H9 (cell line): ENCODE measurements at places on chromosomes 1 and 21. TPM values are rescaled to one million over a fixed set of nuclear protein-coding genes. Genes with fewer than 3 reads are reported as not detected.

S100A3 gene
- not detected in 2 replicates for total RNA-seq

RPRD2 gene
- total RNA-seq, result 37.9 and 39.0 TPM in 2 replicates

NBPF4 gene
- not detected in 2 replicates for total RNA-seq

URB2 gene
- total RNA-seq, result 51.9 and 53.2 TPM in 2 replicates

DNA sequence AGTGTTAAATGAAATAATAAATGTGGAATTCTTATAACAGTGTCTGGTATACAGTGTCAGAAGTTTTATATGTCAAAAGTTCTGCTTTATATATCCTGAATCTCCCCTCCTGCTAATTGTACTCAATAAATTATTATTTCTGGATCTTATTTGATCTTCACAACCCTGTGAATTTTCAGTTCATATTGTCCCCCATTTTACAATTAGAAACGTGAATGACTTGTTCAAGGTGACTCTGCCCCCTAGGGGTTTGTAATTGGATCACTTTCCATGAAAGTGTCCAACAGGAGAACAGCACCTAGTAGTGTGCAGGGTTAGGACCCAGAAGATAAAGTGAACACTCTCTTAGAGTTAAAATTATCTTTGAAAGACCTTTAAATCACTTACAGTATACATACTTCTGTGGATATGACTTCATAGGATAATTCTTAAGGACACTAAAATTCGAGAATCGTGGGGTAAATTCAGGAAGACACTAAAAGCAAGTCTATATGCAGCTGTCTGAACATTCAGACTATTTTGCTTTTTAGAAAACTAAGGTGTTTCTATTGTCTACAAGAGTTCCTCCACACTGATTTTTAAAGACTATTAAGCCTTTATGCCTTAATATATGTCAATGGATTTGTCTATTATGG lies 4.5 kb upstream of the DDR2 start:
- no peak for DNase-seq

- no peak for DNase-seq
Observed at GRCh38 chr1:233094691-233095090, 144.3 kb downstream of the NTPCR start.

IFFO2 gene
- total RNA-seq, result 3.6 and 6.1 TPM in 2 replicates

C4BPA gene
- not detected in 2 replicates for total RNA-seq

DNA sequence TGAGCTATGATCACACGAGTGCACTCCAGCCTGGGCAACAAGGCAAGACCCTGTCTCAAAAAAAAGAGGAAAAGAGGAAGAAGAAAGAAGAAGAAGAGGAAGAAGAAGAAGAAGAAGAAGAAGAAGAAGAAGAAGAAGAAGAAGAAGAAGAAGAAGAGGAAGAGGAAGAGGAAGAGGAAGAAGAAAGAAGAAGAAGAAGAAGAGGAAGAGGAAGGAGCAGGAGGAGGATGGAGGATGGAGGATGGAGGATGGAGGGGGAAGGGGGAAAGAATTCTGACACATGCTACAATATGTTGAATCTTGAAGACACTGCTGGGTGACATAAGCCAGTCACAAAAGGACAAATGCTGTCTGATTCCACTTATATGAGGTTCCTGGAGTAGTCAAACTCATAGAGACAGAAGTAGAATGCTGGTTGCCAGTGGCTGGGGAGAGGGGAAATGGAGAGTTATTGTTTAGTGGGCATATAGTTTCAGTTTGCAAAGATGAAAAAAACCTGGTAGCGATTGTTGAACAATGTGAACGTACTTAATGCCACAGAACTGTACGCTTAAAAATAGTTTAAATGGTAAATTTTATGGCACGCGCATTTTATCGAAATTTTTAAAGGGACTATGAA lies 47.3 kb upstream of the COA6 start:
- DNase-seq, result no peak

DNA sequence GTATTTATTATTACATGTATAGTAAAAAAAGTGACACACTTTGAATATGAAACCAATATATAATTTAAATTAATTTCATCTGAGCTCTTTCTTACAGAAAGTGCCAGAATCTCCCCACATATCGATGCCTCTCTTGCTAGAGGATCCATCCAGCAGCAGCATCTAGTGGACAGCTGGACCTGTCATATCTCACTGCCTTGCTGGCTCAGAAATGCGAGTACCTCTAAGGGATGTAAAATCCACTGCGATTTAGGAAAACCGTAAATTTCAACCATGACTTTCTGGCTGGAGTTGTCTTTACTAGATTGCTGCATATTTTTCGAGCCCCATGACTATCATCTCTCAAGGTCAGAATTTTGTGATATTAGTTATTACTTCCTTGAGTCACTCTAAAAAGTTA lies 333.8 kb downstream of the NEGR1 start:
- no peak for DNase-seq

DNA sequence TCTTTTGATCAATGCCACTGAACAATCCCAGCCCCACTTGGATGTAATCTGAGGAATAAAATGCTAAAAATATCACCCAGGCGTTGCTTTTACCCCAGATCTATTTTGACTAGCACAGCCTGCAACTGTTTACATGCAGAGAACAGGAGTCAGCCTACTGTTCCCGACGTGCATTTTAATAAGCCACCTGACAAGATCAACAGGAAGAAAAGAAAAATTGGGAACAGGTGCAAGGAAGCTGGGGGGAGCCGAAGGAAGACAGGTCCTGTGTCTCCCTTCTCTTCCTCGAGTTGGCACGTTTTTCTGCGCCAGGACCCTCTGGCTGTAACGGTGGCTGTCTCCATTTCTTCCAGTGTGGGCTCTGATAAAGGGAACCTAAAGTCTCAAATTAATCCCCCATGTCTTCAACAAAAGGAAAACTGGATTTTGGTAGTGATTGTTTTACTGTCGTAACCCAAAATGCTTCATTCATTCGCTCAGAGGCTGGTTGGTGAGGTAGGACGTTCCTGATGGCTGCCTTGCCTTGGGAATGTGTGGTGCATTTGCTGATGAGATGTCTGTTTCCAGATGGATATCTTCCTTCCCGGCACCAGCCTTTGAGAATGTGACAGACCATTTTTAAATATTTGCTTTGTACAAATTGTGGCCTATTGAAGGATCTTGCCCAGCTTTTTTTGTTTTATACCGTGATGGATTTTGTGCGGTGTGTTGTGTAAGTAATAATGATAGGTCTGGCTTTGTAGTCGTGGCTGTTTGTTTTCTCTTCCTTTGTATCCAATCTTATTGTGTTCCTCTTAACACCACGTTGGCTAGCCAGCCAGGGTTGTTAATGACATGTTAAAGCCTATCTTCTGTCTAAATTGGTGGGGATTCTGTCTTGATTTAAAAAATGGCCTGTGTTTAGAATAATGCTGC lies 117.5 kb downstream of the C1orf21 start:
- no peak for DNase-seq

GRCh38 chr1:15693371-15693770 lies 9.3 kb downstream of the PLEKHM2 start:
- no peak for DNase-seq

DNA sequence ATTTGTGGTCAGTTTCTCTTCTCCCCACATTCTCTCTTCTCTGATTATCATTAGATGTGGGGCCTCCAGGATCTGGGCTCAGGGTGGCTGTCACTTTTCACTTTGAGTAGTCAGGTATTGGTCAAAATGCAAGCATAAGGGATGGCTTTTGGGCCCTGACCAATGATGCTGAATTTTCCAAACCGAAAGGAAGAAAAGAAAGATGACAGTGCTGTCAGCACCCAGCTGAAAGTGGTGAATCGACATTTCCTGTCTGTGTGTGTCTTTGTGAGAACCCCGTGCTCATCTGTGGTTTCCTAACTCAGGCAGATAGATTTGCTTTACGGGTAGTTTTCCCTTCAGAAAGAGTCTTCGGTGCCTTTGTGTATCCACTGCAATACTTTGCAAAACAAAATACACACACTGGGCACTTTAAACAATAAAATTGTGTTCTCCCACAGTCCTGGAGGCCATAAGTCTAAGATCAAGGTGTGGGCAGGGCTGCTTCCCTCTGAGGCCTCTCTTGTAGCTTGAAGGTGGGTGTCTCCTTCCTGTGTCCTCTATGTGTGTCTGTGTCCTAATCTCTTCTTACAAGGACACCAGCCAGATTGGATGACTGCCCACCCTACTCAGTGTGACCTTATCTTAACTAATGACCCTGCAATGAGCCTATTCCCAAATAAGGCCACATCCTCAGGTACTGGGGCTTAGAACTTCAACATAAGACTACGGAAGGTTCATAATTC lies 274.8 kb upstream of the AJAP1 start:
- no peak for DNase-seq

- DNase-seq, result no peak
Observed at GRCh38 chr1:219347921-219348391, 174.3 kb downstream of the LYPLAL1 start.

EPHX1 gene
- total RNA-seq, result 40.6 and 41.0 TPM in 2 replicates

- DNase-seq, result no peak
Observed at GRCh38 chr1:76264642-76265041, 190.1 kb downstream of the ST6GALNAC3 start.

- no peak for DNase-seq
Observed at GRCh38 chr1:37776946-37777516, 12.1 kb upstream of the EPHA10 start.

EEIG2 gene
- 16.9 and 17.0 TPM in 2 replicates for total RNA-seq

IL19 gene
- total RNA-seq, result not detected in 2 replicates

- no peak for DNase-seq
Observed at GRCh38 chr1:52667290-52667689, 30.9 kb downstream of the COA7 start.

DNA sequence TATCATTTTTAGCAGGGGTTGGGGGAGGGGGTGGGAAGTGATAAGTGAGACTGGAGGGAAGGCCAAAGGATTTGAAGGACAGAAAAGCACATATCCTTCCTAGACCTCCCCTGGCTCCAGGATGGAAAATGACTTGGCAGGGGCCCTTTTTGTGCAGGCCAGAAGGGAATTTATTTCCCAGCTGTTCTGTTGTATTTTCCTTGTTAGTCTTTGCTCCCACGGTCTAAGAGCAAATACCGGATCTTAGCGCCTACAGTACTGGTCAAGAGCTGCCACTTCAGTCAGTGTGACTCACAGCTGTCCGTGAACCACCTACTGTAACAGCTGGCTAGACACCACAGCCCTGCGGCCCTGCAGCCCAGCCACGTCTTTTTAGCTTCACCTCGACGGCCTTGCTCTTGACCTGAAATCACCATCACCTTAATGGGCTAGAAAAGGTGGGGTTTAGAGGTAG lies 51.0 kb upstream of the ERRFI1 start:
- peak; percentile 41 for DNase-seq

BMP8B gene
- 0.33 and 0.42 TPM in 2 replicates for total RNA-seq

DNA sequence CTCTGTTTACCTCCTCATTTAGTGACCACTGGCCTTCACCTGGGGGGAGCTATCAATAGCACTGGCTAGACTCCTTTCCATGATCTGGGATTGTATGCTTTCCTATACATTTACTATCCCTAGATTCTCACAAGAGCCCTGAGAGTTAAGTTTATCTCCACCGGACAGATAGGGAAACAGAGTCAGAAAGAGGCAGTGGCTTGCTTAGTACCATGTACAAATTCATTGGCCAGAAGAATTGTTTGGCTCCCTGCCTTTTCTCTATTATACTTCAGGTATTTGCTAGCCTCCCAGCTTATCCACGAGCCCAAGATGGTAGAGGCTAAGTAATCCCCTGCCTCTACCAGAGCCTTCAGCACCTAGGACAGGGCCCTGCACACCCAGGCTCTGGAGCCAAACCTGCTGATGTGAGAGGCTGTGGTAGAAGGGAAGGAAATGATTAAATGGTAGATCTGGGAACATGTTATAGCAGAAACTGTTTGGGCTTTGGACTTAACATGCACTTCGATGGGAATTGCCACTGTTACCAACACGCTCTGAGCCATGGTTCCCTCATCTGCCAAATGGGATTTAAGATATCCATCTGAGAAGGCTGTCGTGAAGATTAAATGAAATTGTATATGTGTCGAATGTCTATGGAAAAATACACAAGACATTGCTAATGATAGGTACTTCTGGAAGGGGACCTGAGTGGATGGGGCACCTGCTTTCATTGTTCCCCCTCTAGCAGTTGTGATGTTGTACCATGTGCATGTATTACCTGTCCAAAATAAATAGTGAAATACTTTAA lies 3.1 kb upstream of the BLACAT1 start:
- DNase-seq, result peak; percentile 76

EXOSC10 gene
- total RNA-seq, result 83.4 and 89.0 TPM in 2 replicates

WNT3A gene
- 0.17 and 0.20 TPM in 2 replicates for total RNA-seq

GRCh38 chr1:94793296-94793656 lies 26.9 kb upstream of the SLC44A3 start:
- no peak for DNase-seq
